H54 (cell line): ENCODE measurements at places on chromosomes 13 and 19.

DNA sequence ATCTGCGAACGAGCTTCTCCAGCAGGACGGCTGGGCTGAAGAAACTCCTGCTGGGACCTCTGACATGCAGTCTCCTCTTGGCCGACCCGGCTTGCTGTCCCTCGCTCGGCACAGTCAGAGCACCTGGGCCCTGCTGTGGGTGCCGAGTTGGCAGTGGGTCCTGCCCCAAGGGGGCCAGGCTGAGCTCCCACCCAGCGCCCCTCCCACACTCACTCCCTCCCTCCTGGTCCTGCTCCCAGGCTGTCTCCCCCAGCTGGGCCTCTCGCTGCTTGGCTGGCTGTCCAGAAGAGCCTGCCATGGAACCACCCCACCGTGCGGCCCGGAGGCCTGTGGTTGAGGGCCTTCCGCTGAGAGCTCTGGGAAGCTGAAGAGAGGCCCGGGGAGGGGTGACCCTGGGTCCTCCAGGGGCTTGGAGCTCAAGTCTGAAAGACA is 6.0 kb downstream of the AKT2 start:
- DNase-seq = no peak

- no peak for DNase-seq
These were observed 36.2 kb upstream of the LPAR6 start for GRCh38 chr13:48448959-48449614.

- no peak for DNase-seq
These were observed 82.3 kb downstream of the FGF9 start for GRCh38 chr13:21753117-21753729.

DNA sequence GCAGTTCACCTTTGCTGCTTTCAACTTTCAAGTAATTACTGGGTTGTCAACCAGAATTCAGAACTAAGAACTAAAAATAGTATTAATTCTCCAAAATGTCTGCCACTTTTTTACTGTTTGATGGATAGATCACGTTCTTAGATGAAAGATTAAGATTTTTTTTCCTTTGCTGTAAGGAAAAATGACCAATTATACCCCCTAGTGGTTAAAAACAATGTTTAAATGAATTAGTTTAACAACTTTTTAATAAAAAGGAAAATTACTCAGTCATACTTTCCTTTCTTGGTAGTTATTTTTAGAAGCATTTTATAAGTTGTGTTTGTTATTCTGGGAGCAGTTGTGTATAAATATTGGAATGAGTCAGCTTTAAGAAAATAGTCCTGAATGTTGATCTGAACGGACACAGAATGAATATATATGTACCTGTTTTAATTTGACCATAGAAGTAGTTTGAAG is 4.6 kb downstream of the TM9SF2 start:
- DNase-seq = no peak

GRCh38 chr13:113937073-113937472 is 36.8 kb downstream of the C13orf46 start:
- DNase-seq = no peak

DNA sequence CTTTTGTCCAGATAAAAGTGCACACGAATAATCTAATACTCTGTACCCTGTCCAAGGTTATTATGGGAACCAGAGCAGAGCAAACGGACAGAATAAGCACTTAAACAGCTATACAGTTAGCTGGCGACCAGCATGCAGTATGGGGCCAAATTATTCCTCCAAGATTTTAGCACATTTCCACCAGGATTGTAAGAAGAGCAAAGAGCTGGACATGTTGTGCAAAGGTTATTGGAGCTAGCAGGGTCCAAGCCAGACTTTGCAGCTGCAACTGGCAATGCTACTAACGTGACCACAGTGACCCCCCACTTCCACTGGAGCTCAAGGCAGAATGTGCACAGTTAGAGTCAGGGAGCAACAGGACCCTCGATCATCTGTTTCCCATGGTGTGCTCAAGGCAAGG is 89.9 kb downstream of the COL4A1 start:
- no peak for DNase-seq

GRCh38 chr13:52022356-52022755 is 2.1 kb upstream of the UTP14C start:
- DNase-seq = no peak
